ENCODE measurements at places on chromosomes 5 and 9. TPM values are rescaled to one million over a fixed set of nuclear protein-coding genes. Genes with fewer than 3 reads are reported as not detected.

DNA sequence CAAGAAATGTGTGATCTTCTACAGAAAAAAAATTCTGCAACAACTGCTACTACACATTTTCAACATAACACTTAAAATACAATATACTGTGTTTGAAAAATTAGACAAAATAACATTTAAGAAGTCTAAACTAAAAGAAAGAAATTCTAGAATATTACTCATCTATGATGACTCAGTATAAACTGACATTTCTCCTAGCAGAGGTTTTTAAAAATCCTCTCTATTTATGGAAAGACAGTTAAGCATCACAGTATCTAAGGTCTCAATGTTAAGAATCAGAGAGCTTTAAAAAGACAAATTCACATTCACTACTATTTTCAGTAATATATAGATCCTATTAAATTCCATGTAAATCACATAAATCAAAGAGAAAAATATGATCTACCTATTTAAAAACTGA is 61.3 kb downstream of the NR2F1-AS1 start:
- H3K4me1 ChIP-seq = no peaks in the 10 kb centered on the region
- no peak overlapping the region for H3K27ac ChIP-seq
- no peak for DNase-seq
- no peaks in the 10 kb centered on the region for H3K36me3 ChIP-seq
- no peak overlapping the region for H3K4me3 ChIP-seq

- no peaks in the 10 kb centered on the region for H3K4me1 ChIP-seq
- H3K27me3 ChIP-seq = peaks cover 59% of the 10 kb centered on the region
- H3K27ac ChIP-seq = no peak overlapping the region
- no peaks in the 10 kb centered on the region for H3K36me3 ChIP-seq
- DNase-seq = no peak
Observed at GRCh38 chr5:180645274-180646204, 3.9 kb downstream of the FLT4 start.

DNA sequence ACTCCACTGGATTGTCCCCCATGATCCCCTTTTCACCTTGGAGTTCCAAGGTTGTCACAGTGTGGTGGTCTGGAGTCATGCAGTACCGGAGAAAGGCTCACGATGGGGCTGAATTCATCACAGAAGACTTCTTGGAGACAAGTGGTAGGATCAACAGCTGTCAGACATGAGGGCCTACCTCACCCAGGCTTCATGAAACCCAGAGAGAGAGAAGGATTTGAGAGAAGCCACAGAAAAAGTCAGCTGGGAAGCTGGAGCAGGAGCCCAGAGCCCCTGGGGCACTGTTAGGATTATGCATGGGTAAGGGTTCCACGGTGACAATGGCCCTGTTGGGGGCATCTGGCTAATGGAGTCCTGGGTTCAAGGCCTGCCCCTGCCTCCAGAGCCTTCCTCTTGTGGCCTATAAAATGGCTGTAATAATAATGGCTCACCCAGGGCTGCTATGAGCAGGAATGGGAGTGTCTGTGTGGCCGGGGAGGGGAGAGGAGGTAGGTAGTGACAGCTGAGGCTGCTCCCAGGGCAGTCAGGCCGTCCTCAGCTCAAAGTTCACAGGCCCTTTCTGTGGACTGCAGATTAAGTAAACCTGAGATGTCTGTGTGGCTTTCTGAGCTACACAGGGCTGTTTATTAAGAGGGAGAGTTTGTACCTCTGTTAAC is 910 bp downstream of the TRIM14 start:
- H3K4me1 ChIP-seq = no peaks in the 10 kb centered on the region
- H3K36me3 ChIP-seq = no peaks in the 10 kb centered on the region
- H3K4me3 ChIP-seq = no peak overlapping the region
- no peak for DNase-seq

DNA sequence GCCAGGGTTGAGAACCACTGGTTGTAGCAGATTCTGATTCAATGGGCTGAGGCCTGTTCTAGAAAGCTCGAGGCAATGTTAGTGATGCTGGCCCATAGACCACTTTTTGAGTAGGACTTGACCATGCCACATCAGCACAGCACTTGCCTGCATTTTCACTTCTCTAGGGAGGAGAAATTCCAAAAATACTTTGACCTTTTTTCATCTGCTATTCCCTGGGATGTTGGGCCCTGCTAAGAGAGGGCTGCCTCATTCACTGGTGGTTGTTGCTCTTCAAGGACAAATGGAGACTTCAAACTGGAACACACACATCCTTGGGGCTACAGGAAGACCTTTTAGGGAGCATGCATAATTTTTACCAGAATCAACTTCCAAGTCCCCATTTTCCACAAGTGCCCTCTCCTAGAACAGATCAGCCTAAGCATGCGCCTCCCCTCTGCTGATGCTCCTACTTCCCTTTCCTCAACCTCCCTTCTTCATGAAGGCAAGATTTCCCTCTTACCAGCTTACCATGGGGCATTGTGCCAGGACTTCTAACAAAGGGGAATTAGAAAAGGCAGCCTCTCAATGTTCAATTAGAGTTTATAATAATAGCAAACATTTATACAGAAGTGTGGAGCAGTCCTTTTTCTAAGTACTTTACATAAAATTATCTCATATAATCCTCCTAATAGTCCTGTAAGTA is 12.7 kb upstream of the TGFBI start:
- no peak overlapping the region for H3K27ac ChIP-seq
- no peaks in the 10 kb centered on the region for H3K4me1 ChIP-seq
- no peaks in the 10 kb centered on the region for H3K36me3 ChIP-seq
- peaks cover 15% of the 10 kb centered on the region for H3K27me3 ChIP-seq

DNA sequence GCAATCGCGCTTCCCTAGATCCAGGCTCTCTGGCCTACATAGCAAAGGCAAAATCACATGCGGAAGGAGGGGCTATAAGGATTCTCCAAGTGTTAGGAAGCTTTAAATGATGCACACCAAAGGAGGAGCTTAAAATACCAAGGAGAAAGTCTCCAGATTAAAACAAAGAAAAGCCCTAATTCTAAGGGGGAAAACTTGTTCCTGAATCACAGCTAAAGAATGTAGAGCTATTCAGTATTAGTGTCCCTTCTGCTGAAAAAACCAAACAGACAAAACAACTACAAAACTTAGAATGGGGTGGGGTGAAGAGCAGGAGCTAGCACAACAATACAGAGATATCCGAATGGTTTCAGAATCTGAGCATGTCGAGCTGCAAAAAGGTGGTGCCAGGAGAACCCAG is 213.7 kb downstream of the DCP2 start:
- no peaks in the 10 kb centered on the region for H3K36me3 ChIP-seq
- peak; percentile 22 for DNase-seq
- H3K27ac ChIP-seq = no peak overlapping the region
- H3K4me1 ChIP-seq = peaks cover 20% of the 10 kb centered on the region
- no peaks in the 10 kb centered on the region for H3K27me3 ChIP-seq

- no peak overlapping the region for H3K4me3 ChIP-seq
- no peaks in the 10 kb centered on the region for H3K36me3 ChIP-seq
- H3K27me3 ChIP-seq = peaks cover 38% of the 10 kb centered on the region
Observed at GRCh38 chr5:141492168-141492885, 3.4 kb downstream of the PCDHGC5 start.

SPINK6 gene
- total RNA-seq = not detected

DNA sequence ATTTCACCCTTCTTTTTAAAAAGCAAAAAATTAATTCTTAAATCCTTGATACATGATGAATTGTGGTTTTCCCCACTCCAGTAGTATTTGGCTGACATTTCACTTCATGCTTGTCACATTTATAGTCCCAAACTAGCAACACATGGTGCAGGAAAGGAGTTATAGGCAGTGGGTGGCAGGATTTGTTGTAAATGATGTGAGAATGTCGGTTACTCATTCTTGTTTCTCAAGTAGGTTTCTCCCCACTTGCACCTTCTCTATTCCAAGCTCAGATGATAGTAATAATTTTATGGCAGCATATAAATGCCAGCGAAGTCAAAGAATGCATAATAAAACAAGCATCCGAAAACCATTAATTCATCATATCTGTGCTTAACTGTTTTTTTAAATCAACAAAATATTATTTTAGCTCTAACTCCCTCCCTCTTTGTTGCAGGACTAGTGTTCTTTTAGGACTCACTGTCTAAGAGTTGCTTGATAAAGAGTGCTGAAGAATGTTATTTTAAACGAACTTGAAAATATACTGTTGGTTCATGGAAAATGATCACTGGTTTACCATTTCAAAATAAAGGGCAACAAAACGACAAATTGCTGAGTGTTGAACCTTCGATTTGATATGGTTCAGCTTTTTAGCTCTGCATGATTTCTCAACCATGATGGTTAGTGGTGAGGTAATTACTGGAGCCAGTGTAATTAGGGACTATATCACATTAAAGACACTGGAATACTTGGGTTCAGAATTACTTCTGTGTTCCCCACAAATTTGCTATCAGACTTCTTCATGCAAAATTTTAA is 88.1 kb upstream of the ADAMTSL1 start:
- H3K27ac ChIP-seq = no peak overlapping the region
- H3K4me1 ChIP-seq = peaks cover 3% of the 10 kb centered on the region
- no peaks in the 10 kb centered on the region for H3K36me3 ChIP-seq

WDR5 gene
- total RNA-seq = 26.0 TPM

CDX1 gene
- not detected for total RNA-seq

DNA sequence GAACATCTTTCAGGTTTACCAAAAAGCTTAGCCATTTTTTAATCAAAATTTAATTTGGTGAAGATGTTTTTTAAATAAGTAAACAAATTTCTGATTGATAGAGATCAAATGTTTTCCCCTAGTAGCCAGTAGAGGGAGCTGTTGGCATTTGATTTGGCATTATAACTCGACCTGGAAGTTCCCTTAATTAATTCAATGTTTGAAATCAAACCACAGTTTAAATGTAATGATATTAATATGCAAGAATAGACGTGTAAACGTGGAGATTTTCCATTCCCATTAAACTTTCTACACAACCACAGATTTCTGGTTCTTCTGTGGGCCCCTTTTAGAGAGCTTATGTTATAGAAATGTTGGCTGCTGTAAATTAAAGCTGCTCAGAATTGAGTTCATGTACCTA is 148.1 kb upstream of the MPDZ start:
- H3K27me3 ChIP-seq = no peaks in the 10 kb centered on the region
- no peaks in the 10 kb centered on the region for H3K4me1 ChIP-seq
- H3K4me3 ChIP-seq = no peak overlapping the region
- H3K27ac ChIP-seq = no peak overlapping the region
- DNase-seq = peak; percentile 83

GRCh38 chr9:120424248-120424647 is 155.7 kb downstream of the CDK5RAP2 start:
- H3K27ac ChIP-seq = no peak overlapping the region
- peaks cover 4% of the 10 kb centered on the region for H3K36me3 ChIP-seq
- no peak overlapping the region for H3K4me3 ChIP-seq
- no peaks in the 10 kb centered on the region for H3K4me1 ChIP-seq

GRCh38 chr9:132606066-132606465 is 23.7 kb downstream of the BARHL1 start:
- no peak overlapping the region for H3K27ac ChIP-seq
- H3K27me3 ChIP-seq = no peaks in the 10 kb centered on the region
- no peak for DNase-seq
- peaks cover 3% of the 10 kb centered on the region for H3K36me3 ChIP-seq
- no peaks in the 10 kb centered on the region for H3K4me1 ChIP-seq

DNA sequence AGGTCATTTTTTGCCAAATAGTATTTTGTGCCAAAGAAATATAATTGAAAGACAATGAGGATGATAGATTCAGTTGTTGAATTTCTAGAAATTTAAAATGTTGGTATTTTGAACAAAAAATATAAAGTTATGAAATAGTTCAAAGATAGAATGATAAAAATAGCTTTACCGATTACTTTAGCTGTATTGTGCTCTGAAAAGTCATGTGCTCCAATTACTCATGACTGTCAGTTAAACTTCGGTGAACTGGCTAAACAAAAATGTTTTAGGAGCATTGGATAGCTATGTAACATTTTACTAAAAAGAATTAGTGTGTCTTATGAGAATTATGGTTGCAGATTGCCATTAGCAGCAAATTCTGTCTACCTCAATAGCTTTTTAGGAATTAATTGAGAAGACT is 177.3 kb upstream of the VCAN start:
- H3K27me3 ChIP-seq = no peaks in the 10 kb centered on the region
- H3K4me3 ChIP-seq = no peak overlapping the region
- DNase-seq = no peak
- H3K27ac ChIP-seq = no peak overlapping the region
- no peaks in the 10 kb centered on the region for H3K4me1 ChIP-seq

DNA sequence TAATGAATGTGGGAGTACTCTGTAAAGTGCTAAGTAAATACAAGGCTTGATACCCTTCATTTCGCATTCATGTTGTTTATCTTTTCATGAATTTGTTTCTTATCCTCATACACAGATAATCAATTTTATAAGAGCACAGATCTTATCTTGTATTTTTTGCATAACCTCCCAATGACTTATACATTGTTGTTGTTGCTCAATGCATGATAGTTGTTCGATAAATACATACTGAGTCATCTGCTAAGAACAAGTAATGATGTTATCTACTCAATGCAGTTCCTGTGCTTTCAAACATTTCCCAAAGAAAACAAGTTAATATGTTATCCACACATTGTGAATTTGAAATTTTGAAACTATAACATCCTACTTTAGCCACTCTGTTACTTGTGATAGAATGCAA is 60.7 kb downstream of the TAF11L14 start:
- no peaks in the 10 kb centered on the region for H3K36me3 ChIP-seq
- no peaks in the 10 kb centered on the region for H3K4me1 ChIP-seq
- H3K27me3 ChIP-seq = no peaks in the 10 kb centered on the region
- H3K27ac ChIP-seq = no peak overlapping the region
- DNase-seq = no peak

GRCh38 chr9:96859461-96860198 is 5.3 kb upstream of the ZNF782 start:
- no peak overlapping the region for H3K4me3 ChIP-seq
- peaks cover 14% of the 10 kb centered on the region for H3K4me1 ChIP-seq
- H3K36me3 ChIP-seq = no peaks in the 10 kb centered on the region

ZNF462 gene
- total RNA-seq = 28.9 TPM

Measured in cardiac muscle cell (in vitro differentiated cells and primary cell).